ENCODE measurements at places on chromosomes 7 and 10. TPM values are rescaled to one million over a fixed set of nuclear protein-coding genes. Genes with fewer than 3 reads are reported as not detected.

WNT2 gene
- 2.0 TPM for polyA plus RNA-seq

GRCh38 chr7:152987656-152988055 is 228.1 kb downstream of the ACTR3B start:
- no peak for DNase-seq

C7orf57 gene
- 0.17 TPM for polyA plus RNA-seq

TMEM139 gene
- polyA plus RNA-seq: 3.9 TPM

GRCh38 chr10:62842983-62843382 is 26.8 kb upstream of the EGR2 start:
- DNase-seq: no peak

DNA sequence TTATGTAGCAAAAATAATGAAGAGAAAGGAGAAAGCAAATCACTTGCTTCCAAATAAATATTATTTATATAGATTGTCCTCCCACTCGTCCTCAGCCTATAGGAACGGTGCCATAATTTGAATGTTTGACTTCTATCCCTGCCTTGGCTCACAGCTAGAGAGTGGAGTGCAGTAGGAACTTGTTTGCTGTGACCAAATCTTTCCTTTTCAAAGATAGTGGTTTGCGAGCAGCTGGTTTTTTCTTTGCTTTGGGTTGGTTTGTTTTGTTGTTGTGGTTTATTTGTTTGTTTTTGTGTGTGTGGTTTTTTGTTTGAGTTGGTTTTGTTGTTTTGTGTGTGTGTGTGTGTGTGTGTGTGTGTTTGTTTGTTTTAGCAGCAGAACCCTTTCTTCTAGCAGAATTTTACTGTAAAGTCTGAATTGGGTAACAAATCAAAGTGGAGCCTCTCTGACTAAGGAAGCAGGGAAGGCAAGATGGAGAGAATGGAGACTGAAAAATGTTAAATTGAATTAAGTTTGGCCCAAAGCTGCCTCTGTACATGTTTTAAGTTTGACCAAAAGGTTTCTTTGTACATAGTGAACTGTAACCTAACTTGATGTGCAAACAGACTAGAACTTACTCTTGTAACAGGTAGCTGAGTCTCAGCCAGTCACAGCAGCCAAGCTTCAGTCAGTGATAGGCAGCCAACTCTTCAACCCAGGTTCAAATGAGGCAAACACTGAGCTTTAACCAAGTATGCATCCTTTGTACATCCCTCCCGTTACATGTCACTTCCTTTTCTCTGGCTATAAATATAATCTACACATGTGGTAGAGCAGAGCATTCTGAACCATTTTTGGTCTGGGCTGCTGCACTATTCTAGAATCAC is 149.5 kb upstream of the LRGUK start:
- peak; percentile 31 for DNase-seq

CPEB3 gene
- 3.2 TPM for polyA plus RNA-seq

- DNase-seq: peak; percentile 61
Measured at GRCh38 chr10:29392376-29393021, 103.6 kb downstream of the LYZL1 start.

VPS50 gene
- 18.0 TPM for polyA plus RNA-seq

NEBL gene
- polyA plus RNA-seq: 1.2 TPM

DNA sequence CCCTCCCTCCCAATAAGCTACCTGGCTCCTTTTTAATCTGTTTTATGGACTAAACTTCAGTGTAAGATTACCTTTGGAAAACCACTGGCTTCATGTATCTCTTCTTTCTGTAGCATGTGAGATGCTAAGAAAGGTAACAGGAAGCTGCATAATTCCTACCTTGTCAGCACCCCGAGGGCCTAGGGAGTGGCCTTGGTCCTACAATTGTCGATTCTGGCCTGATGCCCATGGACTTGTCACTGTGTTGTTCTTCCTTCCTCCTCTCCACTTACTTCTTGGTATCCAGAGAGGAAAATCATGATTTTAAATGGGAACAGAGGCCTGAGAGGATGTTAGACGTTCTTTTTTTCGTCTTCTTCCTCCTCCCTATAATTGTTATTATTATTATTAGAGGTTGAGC is 42.9 kb upstream of the PDZD8 start:
- DNase-seq: no peak
